ENCODE measurements at places on chromosomes 5 and 9. TPM values are rescaled to one million over a fixed set of nuclear protein-coding genes. Genes with fewer than 3 reads are reported as not detected.

- DNase-seq, result no peak
Observed at GRCh38 chr9:137656416-137656815, 37.6 kb downstream of the EHMT1 start.

DNA sequence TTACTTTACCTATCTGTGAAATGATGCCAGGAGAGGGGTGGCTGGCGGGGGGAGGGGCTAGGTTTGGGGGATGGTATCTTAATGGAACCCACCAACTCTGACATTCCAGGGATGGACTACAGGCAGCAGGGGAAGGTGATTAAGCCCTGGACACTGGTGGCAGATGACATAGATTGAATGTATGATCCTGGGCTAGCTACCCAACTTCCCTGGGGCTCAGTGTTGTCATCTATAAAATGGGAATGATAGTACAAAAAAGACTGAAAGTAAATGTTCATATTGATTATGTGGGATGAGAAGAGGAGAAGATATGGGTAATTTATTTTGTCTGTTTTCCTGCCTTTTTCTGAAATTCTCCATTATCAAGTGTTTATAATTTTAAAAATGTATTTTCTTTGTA lies 6.2 kb downstream of the CORO2A start:
- no peak for DNase-seq

DNA sequence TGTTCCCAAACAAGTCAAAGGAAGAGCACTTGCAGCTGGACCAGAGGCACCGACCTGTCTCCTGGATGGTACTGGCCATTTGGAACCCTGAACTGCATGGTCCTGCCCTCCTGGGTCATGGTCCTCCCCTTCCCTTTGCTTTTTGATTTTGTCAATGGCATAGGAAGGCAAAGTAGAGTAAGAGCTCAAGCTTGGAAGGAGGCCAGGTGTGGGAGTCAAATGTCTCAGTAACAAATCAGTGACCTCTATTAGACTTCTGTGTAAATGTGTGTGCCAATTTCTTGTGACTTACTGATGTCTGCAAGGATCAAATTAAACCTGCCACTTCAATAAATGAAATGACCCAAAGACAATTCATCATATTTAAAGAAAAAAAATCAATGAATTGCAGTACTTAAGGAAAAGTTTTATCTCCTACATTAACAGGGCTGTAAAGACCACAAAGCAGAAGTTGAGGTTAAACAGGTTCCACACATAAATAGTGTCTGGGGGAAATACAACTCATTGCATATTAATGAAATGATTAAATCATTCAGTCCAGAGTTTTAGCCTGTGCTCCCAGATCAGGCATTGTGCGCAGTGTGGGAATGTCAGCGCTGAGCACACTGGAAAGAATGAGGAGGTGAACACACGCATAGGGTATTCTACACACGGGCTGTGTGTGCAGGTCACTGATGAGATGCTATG lies 32.7 kb downstream of the OSMR start:
- DNase-seq, result no peak

Gene TIMD4
- 12.3 TPM for total RNA-seq

Measured in activated naive CD4-positive, alpha-beta T cell treated with anti-CD3 and anti-CD28 coated beads, Interleukin-2, amount 50 U/mL, for 72 hours (primary cell).